ENCODE measurements at places on chromosomes 13 and 19.
A peak's percentile ranks its signal among the peaks of the same experiment; 100 is the strongest.

GRCh38 chr13:65057986-65058385 is 2172.2 kb downstream of the PCDH9 start:
- no peak for DNase-seq

GRCh38 chr13:114339857-114340534 is 25.7 kb downstream of the CHAMP1 start:
- peak; percentile 64 for DNase-seq

DNA sequence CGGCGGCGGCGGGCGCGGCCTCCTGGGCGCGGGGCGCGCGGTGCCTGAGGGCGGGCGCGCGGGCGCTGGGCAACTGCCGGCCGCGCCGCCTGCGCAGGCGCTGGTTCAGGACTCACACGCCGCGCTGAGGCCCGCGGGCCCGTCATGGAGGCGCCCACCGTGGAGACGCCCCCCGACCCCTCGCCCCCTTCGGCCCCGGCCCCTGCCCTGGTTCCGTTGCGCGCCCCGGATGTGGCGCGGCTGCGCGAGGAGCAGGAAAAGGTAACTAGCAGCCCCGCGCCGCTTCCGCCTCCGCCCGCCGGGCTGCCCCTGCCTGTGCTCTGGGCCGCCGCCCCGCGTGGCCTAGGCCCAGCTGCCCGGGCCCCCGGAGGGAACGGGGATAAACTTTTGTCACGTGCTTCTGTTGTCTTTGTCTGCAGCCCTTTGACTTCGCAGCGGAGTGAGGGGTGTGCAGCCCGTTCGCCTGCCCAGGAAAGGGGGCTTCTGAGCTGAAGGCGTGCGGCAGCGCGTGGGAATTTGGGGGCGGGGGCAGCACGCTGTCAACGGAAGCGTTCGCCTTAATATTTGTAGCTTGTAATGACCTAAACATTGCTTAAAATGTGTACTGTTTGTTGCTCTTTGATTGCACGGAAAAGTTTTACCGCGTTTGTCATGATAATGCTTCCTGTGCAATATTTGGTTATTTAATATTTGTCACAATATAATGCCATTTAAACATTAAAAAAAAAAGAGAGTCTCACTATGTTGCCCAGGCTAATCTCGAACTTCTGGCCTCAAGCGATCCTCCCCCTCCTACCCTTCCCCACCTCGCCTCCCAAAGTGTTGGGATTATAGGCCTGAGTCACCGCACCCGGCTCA is 594 bp downstream of the URI1 start:
- DNase-seq: peak; percentile 84

DNA sequence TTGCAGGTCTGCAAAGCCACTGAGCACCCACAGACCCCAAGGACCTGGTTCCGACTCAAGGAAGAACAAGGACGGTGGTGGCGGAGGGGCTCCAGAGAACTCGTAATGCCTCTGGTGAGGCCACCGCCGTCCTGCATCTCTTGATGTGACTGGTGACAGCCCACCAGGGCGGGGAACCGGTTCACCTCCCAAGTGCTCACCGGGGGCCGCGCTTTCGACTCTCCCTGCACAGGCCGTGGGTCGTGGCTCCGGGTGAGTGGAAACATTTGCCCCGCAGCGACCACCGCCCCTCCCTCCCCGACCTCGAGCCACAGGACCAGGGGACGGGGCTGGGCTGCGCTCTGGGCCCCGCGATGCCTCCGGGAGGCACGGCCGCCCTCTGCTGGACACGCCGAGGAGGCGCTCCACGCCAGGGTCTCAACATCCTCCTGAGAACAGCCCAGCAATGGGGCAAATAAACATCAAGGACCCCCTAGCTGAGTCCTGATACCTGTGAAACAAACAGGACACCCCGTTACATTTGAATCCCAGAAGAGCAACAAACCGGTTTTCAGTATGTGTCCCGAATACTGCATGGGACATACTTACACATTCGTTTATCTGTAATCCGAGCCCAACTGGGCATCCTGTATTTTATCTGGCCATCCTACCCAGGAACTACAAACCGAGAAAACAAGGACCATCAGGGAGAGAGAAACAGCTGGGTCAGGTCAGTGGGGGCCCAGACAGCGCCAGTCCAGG is 3.9 kb upstream of the PLPP2 start:
- DNase-seq: peak; percentile 60

DNA sequence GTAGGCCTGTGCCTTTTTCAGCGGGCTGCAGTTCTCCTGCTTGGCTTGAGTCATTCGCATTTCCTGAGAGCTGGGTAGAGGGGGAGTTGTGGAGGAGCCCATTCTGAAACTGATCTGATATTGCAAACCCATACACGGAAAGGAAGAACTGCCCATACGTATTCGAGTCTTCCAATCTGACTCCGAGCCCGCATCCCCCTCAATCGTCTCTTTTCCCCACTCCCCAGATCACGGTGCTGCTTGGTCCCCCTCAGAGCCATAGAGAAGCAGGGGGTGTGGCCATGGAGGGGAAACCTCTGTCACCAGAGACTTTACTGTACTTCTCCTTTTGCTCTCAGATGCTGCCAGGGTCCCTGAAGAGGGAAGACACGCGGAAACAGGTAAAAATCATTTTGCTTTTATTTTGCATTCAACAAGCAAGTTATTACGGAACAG is at the start of gene CD22:
TSS of gene CD22 (plus strand) at position 337 of the 435 bp plus-strand sequence. CDS start 2,854 bp downstream, outside the sequence.
- no peak for DNase-seq

DNA sequence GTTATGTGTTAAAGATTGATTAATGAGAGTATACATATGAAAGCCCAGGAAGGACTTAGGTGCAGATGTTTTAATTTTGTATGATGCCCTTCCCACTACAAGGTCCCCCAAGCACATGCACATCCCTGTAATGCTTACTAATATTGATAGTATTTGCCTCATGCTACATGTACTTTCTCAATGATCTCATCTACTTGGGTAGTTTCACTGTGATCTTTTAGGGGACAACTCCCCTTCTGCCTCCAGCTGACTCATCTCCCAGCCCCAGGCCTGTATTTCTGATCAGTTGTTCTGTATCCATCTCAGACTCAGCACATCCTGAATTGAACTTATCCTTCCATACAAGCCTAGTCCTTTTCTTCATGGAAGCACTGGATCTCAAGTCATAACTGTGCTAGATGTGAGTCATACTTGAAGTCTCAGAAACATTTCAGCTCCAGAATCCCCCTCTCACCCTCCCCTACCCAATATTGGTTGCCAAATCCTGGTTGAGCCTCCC is 49.4 kb upstream of the INTS6 start:
- DNase-seq: no peak

DNA sequence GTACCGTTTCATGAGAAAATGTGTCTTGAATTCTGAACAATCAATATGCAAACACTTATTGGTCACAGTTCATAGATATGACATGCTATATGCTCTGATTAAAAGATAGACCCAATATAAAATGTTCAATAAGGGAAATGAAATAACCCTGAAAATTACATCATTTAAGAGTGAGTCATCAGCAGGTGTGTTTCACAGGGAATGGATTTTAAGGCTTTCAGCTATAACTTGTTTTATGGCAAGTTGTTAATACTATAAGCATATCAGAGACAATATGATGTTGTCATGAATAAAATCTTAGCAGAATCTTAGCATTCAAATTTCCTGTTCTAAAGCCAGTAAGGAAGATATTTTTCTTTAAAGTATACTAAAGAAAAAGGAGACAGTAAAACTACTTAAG is 483.4 kb upstream of the PCDH9 start:
- no peak for DNase-seq

- no peak for DNase-seq
Measured at GRCh38 chr19:45577111-45577905, 7.3 kb downstream of the OPA3 start.

GRCh38 chr13:18964942-18965341 is 216.7 kb downstream of the TUBA3C start:
- no peak for DNase-seq

GRCh38 chr13:75618308-75618707 is 17.8 kb upstream of the LMO7 start:
- DNase-seq: no peak

GRCh38 chr19:58572818-58573657 is at the start of gene MZF1:
Gene MZF1, minus strand, starts transcription at chr19:58573335. Its CDS starts 1,946 bp downstream, at chr19:58571389.
- DNase-seq: peak; percentile 100

- no peak for DNase-seq
Measured at GRCh38 chr19:993361-993830, 6.8 kb upstream of the GRIN3B start.

DNA sequence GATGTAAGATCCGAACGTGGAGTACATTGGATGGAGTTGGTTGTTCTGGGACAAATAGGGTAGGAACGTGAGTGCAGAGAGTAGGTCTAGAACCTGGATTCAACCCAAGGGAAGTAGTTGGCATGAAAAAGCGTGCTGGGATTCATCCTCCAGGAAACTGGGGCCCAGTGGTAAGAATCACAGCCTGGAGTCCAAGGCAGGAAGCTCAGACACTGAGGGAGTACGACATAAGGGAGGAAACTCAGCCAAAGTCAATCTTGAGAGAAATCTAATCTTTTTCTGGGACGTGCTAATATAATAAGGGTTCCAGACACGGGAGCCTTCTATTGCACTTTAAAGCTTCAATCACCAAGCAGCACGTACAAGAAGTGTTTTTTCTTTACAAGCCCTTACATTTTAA is 46.4 kb downstream of the DLEU7 start:
- no peak for DNase-seq

DNA sequence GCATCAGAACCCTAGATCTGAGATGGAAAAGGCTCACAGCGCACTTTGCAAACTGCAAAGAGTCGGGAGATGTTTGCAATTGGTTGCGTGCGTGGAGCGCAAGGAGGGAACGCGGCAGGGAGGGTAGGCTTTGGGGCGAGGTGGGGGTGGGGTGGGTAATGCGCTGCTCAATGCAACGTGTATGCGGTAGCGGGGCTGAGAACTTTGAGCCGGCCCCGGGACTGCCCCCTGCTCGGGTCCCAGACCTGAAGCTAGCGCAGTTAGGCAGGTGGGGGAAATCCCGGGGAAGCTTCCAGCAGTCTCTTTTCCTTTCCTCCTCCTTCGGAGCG is 971 bp downstream of the FOSB start:
- DNase-seq: no peak

GRCh38 chr13:44894001-44894770 is 95.1 kb downstream of the NUFIP1 start:
- no peak for DNase-seq

DNA sequence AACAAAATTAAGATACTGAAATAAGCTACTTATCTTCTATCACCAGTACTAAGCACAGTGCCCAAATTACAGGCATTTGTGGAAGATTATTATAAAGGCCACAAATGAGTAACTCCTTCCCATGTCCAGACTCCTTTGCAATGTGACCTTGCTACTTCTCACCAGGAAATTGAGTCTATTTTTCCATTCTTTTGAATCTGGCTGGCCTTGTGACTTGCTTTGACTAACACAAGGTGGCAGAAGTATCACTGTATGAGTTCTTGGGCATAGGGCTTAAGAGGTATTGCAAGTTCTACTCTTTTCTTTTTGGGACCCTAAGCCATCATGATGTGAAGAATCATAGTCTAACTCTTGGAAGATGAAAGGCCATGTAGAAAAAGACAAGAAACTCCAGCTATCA is 49.9 kb downstream of the UGGT2 start:
- DNase-seq: no peak

GRCh38 chr19:46924874-46925547 is 64.2 kb downstream of the ARHGAP35 start:
- DNase-seq: peak; percentile 28

GRCh38 chr19:16327169-16327475 is 2.5 kb downstream of the KLF2 start:
- no peak for DNase-seq

DNA sequence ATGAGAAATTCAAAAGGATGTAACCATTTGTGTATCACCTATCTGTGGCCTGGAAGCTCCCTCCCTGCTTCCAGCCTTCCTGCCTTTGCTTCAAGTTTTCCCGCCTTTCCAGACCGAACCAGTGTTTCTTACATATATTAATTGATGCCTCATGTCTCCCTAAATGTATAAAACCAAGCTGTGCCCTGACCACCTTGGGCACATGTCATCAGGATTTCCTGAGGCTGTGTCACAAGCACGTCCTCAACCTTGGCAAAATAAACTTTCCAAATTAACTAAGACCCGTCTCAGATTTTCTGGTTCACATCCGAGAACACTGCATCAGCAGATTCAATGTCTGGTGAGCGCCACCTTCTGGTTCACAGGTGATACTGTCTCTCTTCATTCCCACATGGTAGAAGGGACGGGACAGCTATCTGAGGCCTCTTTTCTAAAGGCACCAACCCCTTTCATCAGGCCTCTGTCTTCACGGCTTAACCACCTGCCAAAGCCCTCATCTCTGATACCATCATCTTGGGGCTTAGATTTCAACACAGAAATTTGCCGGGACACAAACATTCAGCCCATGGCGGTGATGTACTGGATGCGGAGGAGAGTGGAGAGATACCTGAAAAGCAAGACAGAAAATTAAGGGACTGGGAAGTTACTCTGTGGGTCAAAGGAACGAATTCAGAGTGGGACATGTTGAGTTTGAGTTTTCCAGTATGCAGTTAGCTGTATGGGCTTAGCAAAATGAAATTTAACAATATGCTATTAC is 58.7 kb upstream of the PABPC3 start:
- DNase-seq: peak; percentile 70

- DNase-seq: no peak
Measured at GRCh38 chr13:31436478-31436877, 236.7 kb downstream of the B3GLCT start.

- peak; percentile 30 for DNase-seq
Measured at GRCh38 chr19:9917321-9917720, 19.0 kb downstream of the OLFM2 start.

DNA sequence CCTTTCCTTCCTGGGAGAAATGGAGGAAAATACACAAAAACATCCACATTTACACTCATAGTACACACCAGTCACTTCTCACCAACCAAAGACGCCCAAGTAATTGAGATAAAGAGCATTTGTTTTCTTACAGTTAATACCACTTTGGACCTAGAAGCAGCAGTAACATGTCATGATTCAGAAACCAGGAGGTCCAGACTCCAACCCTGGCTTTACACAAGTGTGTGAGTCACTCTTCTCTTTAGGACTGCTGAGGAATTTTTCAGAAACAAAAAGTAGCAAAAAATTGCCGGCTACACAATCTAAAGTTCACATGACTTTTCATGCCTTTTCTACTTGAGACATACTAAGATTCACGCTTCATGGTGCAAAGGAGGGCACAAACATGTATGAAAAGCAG is 42.1 kb downstream of the TUBGCP3 start:
- no peak for DNase-seq

DNA sequence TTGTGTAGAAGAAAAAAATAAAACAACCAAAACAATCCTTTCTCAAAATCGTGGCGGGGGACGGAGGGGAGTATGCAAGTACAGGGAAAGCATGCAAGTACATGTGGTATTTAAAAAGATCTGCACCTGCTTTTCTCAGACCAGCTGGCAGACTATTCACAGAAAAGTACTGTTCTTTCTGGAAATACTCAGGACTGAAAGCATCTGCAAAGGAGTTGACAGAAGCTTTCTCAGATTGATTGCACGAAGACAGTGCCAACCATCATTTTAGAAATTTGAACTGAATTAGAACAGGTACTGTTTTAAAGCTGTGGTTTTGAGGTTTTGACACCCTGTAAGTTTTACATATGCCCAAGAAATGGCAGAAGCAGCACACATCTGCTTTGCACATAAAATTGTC is 19.8 kb upstream of the PCDH8 start:
- DNase-seq: no peak
